Cardiac septum (tissue), 1 donor: ENCODE measurements at places on chromosomes 3 and 15. TPM values are rescaled to one million over a fixed set of nuclear protein-coding genes. Genes with fewer than 3 reads are reported as not detected.

DNA sequence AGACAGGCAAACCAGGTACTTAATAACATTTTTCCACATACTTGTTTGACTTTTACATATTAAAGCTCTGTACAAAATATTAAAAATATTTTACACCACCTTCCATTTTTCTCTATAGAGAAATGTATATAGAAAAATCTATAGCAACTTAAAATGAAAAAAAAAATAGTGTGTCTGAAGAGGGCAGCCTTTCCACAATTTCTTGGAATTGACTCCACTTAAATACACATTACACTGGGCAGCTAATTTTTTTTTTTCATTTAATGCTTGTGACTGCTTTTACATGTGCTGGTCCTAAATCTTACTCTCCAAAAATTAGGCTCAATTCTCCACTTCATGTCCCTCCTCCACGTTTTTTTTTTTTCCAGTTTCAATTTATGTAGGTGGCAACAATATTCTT lies 427.0 kb upstream of the RBMS3 start:
- DNase-seq, result no peak

GRCh38 chr3:143036557-143036956 lies 35.2 kb downstream of the U2SURP start:
- DNase-seq, result no peak

GRCh38 chr3:71258526-71258925 lies 325.0 kb downstream of the FOXP1 start:
- no peak for DNase-seq

DNA sequence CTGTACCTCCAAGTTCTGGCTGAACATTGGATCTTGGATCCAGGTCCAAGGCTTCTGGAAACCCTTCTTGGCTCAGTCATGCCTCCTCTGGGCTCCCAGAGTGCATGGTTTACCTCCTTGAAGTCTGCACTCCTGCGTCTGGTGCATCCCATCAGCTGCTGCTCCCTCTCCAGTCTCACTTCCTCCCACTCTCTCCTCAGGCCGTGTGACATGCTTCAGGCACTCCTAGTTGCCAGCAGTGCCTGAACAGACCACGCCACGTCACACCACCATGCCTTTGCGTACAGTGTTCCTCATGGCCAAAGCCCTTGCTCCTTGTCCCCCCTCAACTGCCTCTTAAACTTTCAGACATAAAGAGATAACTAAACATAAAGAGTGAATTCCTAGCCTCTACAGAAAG lies 5.7 kb downstream of the GPR27 start:
- no peak for DNase-seq

SLC7A14 gene
- not detected for total RNA-seq

LSAMP gene
- 0.48 TPM for total RNA-seq

TRPM7 gene
- 34.5 TPM for total RNA-seq

DNA sequence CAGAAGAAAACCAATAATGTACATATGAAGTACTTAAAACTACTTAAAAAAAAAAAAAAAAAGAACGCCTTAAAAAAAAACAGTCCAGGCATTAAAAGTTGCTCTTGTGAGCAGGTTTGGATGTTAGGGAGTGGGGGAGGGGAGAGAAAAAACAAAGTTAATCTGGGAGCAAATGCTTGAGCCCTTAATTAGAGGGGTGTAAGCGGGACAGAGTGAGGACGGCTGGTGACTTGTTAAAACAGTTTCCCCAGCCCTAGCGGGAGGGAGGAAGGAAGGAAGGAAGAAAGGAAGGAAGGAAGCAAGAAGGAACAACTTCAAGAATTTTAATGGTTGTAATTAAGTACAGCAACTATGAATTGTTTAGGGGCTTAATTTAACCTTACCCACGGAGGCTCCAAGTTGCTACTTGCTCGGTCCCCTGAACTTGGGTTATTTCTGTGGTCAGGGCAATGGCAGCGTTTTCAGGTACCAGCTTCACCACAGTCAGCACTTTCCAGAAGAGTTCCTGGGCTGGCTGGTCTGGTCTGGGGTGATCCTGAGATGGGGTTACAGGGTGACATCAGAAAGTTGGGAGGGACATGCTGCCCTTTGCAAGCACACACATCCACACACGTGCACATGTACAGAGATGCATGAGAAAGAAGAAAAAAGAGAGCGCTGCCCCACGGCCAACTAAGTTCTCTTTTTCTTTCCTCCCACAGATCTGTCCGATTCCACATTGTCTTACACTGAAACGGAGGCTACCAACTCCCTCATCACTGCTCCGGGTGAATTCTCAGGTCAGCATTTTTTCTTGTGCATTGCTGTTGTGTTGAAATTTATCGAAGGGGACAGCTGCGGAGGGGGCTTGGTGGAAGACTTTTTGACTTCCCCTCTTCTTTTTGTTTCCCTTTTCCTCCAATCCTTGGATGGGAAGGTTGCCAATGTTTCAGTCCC lies 14.0 kb downstream of the SMAD6 start:
- DNase-seq, result no peak

GOLGA6D gene
- not detected for total RNA-seq

DNA sequence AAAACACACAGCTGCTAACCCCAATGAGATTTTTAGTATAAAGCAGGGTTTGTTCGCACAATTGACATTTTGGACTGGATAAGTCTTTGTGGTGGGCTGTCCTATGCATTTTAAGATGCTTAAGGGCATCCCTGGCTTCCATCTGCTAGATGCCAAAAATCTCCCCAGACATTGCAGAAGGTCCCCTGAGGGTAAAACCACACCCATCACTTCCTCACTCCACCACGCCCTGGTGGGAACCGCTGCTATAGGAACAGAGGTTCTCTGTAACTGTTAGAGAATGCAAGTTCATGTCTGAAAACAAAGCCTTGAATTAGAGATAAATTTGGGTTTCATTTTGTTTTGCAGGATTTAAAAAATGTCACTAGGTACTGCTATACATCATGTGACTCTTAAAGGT lies 67.7 kb downstream of the ARHGEF26 start:
- DNase-seq, result no peak

- no peak for DNase-seq
Observed at GRCh38 chr3:65867463-65868210, 171.1 kb downstream of the MAGI1 start.

- no peak for DNase-seq
Observed at GRCh38 chr3:7821858-7822257, 679.8 kb upstream of the LMCD1 start.

DNA sequence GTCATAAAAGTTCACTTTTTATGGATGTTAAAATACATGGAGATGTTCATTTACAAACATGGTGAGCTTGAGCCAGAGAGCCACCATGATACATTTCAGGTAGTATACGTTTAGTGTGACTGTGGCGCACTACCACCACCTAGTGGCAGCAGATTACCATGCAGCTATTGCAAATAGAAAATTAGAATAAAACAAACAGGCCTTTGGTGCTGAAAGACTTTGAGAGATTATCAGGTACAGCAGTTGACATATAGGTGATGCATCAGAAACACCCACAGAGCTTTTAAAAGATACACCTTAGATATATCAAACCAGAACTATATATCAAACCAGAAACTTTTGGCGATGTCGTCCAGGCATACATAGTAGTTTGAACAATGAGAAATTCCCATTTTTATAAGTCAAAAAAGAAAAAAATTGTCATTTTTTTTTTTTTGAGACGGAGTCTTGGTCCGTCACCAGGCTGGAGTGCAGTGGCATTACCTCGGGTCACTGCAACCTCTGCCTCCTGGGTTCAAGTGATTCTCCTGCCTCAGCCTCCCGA lies 42.0 kb upstream of the ICE2 start:
- no peak for DNase-seq

DNA sequence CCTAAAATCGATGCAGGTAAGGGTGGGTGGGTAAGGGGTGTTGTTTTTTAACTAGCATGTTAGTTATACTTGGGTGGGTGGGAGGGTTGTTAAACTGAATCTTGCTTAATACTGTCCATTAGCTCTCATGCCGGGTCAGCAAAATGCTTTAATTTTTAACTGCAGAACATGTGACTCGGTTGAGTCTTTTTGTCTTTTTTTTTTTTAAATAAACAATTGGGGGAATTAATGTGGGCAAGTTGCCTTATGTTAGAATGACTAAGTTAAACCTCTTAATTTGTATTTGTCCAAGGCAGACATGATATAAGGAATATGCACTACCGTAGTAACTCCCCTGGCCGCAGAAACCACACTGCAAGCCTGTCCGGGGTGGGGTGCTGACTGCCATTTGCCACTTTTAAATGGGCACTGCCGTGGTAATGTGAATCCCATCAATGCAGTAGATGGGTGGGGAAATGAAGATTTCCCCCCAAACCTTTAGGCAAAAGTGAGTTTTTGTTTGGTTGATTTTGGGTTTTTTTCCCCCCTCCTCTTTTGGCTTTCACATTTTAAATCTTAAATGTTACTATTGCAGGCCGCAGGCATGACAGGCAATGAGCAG lies 54.3 kb upstream of the CCR4 start:
- no peak for DNase-seq

HCLS1 gene
- total RNA-seq, result 9.4 TPM

ACTC1 gene
- total RNA-seq, result 11,631 TPM

DNA sequence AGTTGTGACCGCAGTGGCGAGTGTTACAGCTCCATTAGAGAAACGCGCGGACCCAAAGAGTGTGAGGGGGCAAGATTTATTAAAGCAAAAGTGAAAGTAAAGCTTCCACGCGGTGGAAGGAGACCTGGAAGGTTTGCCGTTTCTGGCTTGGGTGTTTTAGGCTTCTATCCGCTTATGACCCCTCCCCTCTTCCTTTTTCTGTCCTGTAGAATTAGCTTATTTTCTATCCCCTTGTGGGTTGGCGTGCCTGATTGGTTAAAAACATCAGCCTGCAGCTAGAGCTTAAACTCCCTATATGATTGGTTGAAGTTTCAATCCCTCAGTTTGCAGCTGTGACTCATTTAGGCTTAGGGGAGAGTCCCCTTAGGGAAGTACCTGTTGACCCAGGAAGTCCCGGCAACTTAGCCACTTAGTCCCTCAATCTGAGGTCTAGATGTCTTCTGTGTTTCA lies 39.6 kb downstream of the C3orf38 start:
- no peak for DNase-seq

GRCh38 chr15:66847565-66847991 lies 145.5 kb downstream of the SMAD6 start:
- peak; percentile 58 for DNase-seq

BCL2A1 gene
- total RNA-seq, result 1.1 TPM

GRM7 gene
- total RNA-seq, result not detected

DNA sequence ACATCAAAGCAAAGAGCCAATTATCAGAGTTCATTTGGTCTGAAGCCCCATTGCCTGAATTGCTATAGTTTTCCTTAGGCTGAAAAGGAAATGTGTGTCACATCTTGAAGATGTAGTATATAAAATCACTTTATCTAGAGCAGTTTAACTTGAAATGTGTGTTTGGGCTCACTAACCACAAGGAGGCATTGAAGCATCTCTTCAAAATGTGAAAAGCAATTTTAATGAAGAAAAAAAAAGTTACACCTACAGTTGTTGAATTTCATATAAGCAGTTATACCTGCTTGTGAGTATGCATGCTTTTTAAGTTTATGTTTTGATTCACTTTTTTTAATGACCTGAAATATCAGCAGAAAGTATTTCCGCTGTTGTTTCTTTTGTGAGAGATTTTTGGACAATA lies 129.3 kb downstream of the IQCH start:
- DNase-seq, result no peak

- no peak for DNase-seq
Observed at GRCh38 chr15:98896802-98897732, 110.5 kb downstream of the PGPEP1L start.

DNA sequence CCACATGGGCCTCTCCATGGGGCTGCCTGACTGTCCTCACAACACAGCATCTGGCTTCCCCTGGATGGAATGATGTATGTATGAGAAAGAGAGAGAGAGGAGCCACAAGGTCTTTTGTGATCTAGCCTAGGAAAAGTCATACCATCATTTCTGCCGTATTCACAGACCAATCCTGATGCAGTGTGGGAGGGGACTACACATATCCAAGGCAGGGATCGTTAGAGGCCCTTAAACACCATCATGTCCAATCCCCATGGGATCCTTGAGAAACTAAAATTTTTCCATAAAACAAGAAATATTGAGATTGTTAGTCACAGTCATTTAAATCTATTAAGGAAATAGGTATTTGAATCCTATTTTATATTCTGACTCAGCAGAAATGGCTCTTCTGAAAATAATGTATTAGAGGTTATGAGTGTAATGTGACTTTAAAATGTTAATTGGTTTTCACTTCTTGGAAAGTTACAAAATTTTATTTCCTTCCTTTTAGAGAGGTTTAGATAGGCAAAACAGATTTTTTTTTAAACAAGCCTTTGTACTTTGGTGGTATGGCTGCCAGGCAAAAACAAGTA lies 65.1 kb upstream of the TSC22D2 start:
- no peak for DNase-seq

DNA sequence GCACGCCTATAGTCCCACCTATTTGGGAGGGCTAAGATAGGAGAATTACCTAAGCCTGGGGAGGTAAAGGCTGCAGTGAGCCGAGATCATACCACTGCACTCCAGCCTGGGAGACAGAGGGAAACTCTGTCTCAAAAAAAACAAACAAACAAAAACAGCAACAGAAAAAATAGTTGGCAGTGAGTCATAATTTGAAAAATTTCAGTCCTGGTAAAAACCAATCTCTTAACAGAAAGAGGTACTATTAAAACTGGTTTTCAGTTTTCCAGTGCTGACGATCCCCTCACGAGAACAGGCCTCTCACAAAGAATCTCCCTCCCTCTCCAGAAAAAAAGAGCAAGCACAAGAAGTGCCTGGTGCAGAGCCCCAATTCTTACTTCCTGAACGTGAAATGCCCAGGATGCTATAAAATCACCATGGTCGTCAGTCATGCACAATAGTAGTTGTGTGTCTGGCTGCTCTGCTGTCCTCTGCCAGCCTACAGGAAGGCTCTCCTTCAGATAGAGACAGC lies 22.8 kb upstream of the MAP4 start:
- no peak for DNase-seq

DNA sequence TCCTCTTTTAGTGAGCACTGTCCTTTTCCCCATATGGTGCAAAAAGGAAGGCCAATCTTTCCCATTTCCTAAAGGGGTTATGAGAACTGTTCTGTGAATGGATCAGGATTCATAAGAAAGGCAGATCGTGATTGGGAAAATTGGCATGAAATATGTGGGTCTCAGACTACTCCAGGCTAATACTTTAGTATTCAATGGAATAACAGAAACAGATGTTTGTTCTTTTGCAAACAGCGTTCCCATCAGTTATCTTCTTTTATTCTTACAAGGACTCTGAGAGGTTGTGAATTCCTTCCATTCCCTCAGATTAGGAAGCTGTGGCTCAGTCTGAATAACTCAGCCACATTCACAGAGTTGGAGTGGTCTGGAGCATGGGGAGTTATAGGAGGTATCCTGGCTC lies 51.3 kb upstream of the MTMR10 start:
- no peak for DNase-seq

PLXND1 gene
- 54.8 TPM for total RNA-seq

DNA sequence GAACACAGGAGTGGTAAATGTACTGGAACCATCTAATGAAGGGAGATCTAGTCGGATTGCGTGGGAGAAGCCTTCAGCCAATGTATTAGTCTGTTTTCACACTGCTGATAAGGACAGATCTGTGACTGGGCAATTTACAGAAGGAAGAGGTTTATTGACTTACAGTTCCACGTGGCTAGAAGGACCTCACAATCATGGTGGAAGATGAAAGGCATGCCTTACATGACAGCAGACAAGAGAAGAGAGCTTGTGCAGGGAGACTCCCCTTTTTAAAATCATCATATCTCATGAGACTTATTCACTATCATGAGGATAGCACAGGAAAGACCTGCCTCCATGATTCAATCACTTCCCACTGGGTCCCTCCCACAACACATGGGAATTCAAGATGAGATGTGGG lies 17.0 kb downstream of the HRG start:
- no peak for DNase-seq
